ENCODE measurements at places on chromosomes 7 and 10.

GRCh38 chr7:17545348-17545747 lies 246.9 kb downstream of the AHR start:
- DNase-seq, result no peak

DNA sequence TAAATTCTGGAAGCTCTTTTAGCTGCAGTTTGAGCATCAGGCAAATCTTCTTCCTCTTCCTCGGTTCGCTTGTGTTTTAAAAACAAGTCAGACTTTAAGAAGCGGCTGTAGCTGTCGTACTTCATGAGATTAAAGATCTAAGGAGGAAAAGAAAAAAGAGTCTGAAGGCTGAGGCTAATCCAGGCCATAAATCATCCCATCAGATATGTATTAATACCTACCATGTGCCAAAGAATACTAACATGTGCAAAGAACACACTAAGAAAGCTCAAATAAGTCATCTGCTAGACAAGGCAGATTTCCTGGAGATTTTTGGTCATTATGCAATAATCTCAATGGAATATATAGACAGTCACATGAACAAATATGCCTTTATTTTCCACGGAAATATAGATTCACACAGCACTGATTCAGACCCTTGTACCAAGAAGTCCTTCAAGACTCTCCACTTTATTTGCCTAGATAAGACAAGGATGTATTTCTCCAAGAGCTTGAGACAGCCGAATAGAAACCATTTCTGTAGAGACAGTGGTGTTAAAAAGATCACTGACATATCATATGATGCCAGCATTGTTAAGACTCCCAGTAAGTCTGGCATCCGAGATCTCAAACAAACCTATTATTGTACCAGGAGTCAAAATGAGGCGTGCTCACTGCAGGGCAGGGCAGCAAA lies 42.3 kb downstream of the RGS10 start:
- no peak for DNase-seq

DNA sequence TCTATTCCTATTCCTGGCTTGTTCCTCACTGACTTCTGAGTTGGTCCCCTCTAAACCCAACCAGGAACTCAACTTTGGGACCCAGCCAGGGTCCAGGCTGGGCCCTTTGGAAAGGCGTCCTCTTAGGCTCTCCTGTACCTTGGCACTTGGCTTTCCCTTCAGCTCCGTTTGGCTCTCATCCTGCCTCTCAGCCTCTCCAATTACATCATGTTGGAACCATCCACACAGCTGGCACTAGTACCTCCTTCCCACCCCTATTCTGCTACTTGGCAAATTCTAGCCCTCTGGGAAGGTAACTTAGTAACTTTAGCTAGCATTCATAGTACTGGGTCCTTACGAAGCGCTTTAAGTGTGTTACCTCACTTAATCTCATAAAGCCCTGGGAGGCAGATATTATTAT lies 205.3 kb upstream of the HABP2 start:
- no peak for DNase-seq

GRCh38 chr10:3217301-3217700 lies 44.7 kb upstream of the PITRM1 start:
- DNase-seq, result no peak

GRCh38 chr7:45257284-45257683 lies 99.7 kb downstream of the RAMP3 start:
- DNase-seq, result no peak

GRCh38 chr7:135930565-135931461 lies 46.3 kb downstream of the MTPN start:
- DNase-seq, result no peak

- no peak for DNase-seq
These were observed 47.9 kb upstream of the MRLN start for GRCh38 chr10:59801171-59801570.

DNA sequence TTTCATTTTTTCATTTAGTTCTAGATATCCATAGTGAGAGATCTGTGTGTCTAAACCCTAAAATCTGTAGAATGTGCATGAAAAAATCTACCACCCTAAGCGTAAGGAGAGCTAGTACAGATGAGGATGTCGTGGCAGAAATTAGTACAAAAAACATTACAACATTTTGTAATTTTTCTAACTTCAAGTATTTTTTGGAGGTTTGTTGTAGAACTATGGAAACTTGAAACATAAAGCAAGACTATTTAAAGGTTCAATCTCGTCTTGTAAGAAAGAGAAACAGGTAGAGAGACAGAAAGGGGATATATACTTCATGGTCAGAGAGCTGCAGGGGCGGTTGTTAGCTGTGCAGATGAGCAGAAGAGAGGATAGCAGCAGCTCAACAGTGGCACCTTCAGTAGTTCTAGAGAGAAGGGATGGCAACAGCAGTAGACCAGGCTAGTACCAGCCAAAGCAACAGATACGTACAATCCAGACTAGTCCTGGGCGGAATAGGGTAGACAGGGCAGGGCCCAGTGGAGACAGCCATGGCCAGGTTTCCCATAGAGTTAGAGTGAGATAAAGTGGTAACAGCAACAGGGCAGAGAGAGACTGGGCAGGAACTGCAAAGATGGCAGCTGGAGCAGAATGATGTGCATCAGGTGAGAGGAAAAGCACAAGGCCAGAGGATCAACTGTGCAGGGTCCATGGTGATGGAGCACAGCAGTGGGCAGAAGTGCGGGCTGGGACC lies 145.2 kb downstream of the FRMD4A start:
- peak; percentile 49 for DNase-seq

GRCh38 chr7:150371996-150372270 lies 3.3 kb downstream of the REPIN1 start:
- DNase-seq, result no peak

- peak; percentile 6 for DNase-seq
These were observed 15.1 kb upstream of the LIMK1 start for GRCh38 chr7:74068378-74069085.

DNA sequence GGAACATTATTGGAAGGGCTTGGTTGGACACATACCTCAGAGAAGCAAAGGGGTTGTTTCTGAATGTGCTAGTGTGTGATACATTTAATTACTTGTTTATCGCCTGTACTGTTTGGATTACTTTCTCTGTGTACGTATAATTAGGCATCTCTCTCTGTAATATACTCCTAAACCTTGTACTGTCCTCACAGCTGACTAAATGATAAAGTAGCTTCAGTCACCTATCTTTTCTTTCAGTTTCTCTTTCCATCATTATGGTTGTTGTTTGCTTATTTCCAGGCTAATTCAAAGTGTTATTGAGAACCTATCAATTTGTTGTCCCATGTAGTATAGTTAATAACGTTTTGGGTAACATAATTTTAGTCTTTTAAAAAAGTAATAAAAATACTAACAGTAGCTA lies 34.0 kb downstream of the MXI1 start:
- DNase-seq, result no peak

GRCh38 chr7:29349362-29349761 lies 154.8 kb downstream of the CHN2 start:
- no peak for DNase-seq

DNA sequence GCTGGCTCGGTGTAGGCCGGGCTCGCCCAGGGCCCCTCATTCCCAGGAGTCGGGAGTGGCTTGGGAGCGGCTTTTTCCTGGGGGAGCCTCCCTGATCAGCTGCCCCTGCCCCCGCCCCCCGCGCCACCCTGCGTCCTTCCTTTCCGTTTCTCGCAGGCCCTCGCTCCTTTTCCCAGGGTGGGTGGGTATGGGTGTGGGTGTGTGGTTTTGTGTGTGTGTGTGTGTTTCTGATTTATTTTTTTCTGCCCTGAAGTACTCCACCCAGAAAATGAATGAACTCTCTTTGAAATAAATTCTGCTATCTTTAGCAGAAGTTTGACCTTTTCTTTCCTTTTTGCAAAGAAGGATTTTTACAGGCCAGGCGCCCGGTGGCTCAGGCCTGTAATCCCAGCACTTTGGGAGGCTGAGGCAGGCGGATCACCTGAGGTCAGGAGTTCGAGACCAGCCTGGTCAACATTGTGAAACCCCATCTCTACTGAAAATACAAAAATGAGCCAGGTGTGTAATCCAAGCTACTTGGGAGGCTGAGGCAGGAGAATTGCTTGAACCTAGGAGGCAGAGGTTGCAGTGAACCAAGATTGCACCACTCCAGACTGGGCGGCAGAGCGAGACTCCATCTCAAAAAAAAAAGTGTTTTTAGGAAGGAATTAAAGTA lies 30.0 kb upstream of the AP5Z1 start:
- DNase-seq, result no peak

- DNase-seq, result no peak
These were observed 3.8 kb upstream of the KAT6B start for GRCh38 chr10:74822521-74823089.

GRCh38 chr10:88459530-88459929 lies 123.6 kb downstream of the RNLS start:
- DNase-seq, result no peak

GRCh38 chr7:12244694-12245093 lies 33.6 kb downstream of the TMEM106B start:
- no peak for DNase-seq

- no peak for DNase-seq
These were observed 635 bp downstream of the ZNF12 start for GRCh38 chr7:6705959-6706665.

DNA sequence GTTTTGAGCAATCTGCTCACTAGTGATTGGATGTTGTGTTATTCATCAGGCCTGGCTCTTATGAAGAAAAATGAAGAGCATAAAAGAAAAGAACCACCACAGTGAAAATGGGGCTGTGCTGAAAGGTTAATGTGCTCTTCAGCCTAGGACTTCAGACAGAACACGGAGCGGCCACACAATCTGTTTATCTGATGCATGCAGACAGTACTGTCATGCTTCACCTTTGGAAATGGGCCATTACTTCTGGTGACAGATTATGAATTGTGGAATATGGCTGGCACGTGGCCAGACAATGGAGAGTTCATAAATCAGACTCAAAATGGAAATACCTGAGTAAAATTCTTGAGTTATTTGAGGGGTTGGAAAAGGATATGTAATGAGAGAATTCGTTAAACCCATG lies 86.0 kb upstream of the NOBOX start:
- DNase-seq, result no peak

- DNase-seq, result no peak
These were observed 21.4 kb upstream of the GSDME start for GRCh38 chr7:24778543-24779282.

- no peak for DNase-seq
These were observed 123.0 kb upstream of the SVIL start for GRCh38 chr10:29757551-29758297.

GRCh38 chr10:119131512-119132240 lies 27.8 kb downstream of the DENND10 start:
- DNase-seq, result no peak

GRCh38 chr10:113450906-113451305 lies 101.9 kb upstream of the HABP2 start:
- DNase-seq, result no peak

DNA sequence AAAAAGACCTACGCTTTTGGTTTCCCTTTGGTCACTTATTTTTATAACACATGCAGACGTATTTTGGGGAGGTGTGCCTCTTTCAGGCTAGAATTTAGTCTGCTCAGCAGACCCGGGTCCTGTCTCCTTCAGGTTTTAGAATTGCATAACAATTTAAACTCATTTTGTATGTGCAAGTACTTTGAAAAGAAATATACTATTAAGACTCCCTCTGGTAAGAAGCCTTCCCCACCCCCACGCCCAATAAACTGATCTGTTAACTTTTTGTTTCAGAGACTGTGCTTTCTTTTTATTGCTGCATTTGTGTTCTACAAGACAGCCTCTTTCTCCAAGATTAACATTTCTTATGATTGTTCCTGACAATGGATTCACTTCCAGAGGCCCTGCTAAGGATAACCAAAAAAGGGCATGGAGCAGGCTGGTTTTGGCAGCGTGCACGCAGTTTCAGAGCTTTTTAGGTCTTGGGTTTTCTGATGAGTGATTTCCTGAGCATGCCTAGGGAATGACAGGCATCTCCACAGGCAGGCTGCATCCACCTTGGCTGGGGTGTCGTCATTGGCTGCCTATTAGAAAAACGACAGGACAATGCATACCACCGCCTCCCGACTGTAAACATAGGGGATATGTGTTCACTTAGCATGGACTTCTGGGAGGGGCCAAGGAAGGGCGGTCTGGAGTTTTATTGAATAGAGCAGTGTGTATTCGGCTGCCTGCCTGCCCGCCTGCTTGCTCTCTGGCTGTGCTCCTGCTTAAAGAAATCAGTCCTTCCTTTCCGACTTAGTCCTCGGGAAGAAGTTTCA lies at the start of gene CALD1:
Gene CALD1, plus strand, starts transcription at position 694 of the 800 bp plus-strand sequence. CDS start 88,100 bp downstream, outside the sequence.
- peak; percentile 88 for DNase-seq

DNA sequence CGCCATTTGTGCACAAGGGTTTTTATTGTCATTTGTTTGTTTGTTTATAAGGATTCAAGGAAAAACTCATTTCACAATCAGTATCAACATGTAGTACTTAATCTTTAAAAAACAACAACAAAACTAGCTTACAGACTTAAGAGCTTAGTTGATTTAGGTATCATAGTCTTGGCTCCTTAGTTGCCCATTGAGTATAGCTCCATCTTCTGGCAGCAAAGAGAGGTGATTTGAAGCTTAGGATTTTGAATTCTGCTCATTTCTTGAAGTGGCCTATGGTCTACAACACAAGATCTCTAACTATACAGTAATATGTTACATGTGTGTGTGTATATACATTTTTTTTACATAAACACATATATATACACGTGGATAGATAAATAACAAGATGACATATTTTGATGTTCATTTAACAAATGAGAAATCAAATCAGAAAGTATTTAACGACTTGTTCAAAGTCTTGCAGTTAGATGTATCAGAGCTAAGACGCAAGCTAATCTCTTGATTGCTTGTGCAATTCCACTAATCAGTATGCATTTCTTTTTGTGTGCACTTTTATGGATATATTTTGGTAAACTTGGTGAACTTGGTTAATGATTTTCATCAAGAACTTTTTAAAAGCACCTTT lies 307.3 kb downstream of the CAMK1D start:
- DNase-seq, result peak; percentile 61

- DNase-seq, result peak; percentile 58
These were observed 198.9 kb downstream of the REEP3 start for GRCh38 chr10:63720072-63720537.

- no peak for DNase-seq
These were observed 8.5 kb upstream of the MAP3K8 start for GRCh38 chr10:30425336-30426075.

DNA sequence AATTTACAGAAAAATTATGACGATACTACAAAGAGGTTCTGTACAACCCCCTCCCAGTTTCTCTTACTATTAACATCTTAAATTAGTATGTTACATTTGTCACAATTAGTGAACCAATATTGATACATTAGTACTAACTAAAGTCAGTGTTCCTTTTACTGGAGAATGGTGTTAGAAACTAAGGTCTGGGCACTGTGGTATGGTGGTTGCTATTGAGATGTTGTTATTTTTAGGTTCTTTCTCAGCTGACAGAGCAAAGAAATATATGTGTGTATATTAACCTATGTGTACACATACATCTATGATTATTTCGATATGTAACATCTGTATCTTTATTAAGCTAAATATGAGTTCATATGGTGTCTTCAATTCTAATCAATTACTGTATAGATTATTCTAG lies 11.7 kb upstream of the CFTR start:
- no peak for DNase-seq

GRCh38 chr10:101576211-101576863 lies 11.7 kb downstream of the POLL start:
- no peak for DNase-seq

DNA sequence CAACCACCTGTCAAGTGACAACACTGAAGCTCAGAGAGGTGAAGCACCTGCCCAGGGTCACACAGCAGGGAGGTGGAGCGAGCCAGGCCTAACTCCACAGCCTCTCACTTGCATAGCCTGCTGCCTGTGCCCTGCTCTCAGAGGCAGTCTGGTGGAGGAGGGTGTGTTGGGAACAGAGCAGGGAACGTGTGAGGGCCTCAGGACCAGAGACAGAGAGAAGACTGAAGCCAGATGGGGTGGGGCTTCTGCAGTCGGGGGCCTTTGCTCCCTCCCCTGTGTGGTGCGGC lies 114.0 kb downstream of the PTPN20 start:
- no peak for DNase-seq
